RCC 7860 (cell line): ENCODE measurements at places on chromosomes 12 and 14.

- DNase-seq = no peak
Observed at GRCh38 chr12:72521326-72521725, 249.2 kb downstream of the TRHDE start.

GRCh38 chr12:50790081-50790480 is 26.2 kb downstream of the ATF1 start:
- DNase-seq = no peak

GRCh38 chr12:51678086-51678724 is 87.2 kb downstream of the SCN8A start:
- DNase-seq = peak; percentile 24

DNA sequence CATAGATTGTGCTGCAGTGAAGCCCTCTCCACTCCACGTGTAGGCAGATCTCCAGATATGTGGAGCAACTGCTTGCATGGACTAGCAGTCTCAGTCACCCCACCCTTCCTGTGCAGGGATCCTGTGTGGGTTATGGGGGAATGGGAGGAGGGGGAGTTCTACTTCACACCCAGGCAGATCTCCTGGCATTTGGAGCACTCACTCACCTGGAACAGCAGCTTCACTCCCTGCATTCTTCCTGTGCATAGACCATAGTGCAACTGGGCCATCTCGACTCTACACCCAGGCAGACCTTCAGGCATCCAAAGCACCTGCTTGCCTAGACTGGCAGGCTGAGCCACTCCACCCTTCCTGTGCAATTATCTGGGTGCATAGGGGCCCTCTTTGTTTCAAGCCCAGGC is 96.0 kb upstream of the PCED1B start:
- no peak for DNase-seq

DNA sequence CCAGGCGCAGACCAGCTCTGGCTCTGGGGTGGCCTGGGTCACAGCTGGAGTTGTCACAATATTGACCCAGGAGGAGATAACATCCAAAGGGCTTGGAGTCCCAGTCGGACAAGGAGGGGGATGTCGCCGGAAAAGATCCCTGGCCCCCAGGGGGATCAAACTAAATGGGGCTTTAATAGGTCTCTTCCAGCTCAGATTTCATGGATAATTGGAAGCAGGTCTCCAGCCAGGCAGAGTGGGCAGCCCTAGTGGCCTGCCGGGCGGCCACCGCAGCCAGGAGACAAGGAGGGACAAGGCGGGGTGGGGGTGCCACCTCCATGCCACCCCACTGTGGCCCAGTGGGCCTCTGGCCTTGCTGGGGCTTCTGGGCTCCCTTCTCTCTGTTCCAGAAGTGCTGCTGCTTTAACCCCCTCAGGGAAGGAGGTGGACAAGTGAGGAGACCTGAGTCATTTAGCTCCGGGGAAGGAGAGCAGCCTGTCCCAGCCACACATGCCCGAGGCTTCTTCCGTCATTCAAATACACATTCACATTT is 23.1 kb upstream of the PGF start:
- no peak for DNase-seq

GRCh38 chr12:78035901-78036606 is 205.4 kb downstream of the NAV3 start:
- DNase-seq = no peak

GRCh38 chr14:100405760-100406455 is 82.8 kb downstream of the SLC25A47 start:
- DNase-seq = no peak

GRCh38 chr12:108335349-108336119 is 3.6 kb downstream of the CMKLR1 start:
- no peak for DNase-seq

GRCh38 chr12:59600171-59600570 is 4.3 kb downstream of the SLC16A7 start:
- DNase-seq = no peak

DNA sequence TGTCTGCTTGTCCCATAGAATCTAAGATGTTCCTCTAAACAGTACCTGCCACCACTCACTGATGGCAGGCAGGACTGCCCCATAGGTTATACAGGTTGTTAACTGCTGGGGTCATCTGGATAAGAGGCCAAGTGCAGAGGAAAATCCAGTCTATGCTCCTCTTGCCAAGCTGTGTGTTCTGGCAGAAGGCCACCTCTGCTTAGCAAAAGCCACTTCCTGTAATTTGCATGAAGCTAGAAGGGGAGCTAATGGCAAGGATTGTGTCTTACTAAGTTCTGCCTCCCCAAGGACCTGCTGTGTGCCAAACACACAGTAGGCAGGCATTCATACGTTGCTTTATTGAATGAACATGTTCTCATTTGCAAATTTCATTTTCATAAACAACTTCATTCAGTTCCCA is 445.4 kb downstream of the BCL11B start:
- no peak for DNase-seq

- DNase-seq = no peak
Observed at GRCh38 chr12:91273560-91273959, 90.9 kb upstream of the DCN start.

DNA sequence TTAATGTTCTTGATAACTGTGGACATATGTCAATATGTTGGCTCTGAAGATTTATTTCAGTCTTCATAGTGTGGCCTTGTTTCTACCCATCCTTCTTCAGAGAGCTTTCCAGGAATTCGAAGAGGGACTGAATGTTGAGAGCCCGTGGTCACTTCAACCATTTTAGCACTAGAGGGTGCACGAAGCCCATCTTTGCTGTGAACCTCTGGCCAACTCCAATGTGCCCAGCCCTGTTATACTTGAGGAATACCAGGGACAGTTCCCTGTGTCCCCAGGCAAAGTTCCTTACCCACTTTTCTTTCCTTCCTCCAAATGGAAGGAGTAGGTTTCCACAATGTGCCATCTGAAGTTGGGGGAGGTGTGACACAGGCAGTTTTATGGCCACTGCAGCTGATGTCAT is 603.5 kb downstream of the RPL10L start:
- peak; percentile 29 for DNase-seq

DNA sequence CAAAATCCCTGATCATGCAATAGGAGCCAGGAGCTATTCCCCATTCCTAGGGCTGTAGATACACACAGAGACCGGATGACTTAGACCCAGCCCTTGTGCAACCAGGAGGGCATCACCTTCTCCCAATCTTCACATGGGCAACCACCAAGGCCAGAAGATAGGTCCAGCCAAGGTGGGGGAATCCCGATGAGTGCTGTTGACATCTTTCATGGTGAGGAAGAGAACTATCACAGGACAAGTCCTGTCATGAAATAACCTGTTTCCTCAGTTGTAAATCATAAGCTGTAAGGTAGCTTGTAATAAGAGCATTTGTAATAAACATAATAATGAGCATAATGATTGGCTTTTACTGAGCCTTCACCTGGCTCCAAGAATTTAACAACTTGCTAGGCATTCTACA is 89.5 kb downstream of the GCH1 start:
- DNase-seq = no peak

- peak; percentile 65 for DNase-seq
Observed at GRCh38 chr14:22184157-22184829, 404.7 kb downstream of the DAD1 start.

- DNase-seq = no peak
Observed at GRCh38 chr12:78189656-78190055, 359.0 kb downstream of the NAV3 start.

DNA sequence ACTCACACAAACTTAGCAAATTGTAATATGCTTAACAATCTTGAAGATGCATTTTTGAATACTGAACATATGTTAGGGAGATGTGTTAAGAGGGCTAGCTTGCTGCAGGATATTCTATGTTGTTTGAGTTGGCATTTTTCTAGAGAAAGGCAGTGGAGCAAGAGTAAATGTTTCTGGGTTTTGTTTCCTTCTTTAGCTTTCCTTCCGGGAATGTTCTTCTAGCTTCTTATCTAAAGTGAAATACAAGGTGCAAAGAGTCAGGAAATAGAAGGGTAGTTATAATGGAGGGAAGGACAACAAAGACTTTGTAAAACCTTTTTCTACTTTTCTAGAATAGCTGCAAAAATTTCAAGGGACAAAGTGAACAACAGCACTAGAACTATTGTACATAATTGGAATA is 77.6 kb upstream of the KCNH3 start:
- DNase-seq = no peak

- DNase-seq = no peak
Observed at GRCh38 chr12:23025372-23026016, 400.5 kb downstream of the ETNK1 start.

DNA sequence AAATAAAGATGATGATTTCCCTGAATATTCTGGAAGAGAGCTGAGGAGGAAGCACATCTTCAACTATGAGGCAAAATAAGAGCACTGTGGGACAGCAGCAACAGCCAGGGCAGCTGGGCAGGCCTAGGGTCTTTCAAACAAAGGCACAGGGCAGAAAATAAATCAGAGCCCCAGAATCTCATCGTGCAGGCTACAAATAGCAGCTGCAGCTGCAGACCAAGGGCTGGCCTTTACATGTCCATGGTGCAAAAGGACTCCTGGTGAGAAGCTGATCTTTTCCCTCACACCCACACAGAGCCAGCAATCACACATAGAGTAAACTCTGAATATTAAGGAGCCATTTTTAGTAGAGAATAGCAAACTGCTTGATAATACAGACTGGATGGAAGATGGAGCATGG is 13.6 kb upstream of the MYBPC1 start:
- DNase-seq = no peak

DNA sequence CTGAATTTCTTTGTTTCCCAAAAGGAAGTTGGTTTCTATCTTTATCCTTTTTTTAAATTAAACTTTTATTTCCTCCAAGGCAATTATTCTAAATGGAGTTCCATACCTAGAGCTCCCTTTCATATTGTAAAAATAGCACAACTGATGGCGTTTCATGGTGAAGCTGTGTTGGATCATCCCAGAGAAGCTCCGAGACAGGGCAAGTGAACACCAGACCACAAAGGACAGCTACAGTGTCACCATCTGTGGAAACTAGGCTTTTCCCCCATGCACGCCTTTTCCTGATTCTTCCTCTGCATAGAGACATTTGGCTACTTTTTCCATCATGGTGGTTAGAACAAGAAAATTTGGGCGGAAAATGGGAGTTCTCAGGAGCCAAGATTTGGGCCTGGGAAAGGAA is 12.7 kb downstream of the TPCN1 start:
- no peak for DNase-seq

DNA sequence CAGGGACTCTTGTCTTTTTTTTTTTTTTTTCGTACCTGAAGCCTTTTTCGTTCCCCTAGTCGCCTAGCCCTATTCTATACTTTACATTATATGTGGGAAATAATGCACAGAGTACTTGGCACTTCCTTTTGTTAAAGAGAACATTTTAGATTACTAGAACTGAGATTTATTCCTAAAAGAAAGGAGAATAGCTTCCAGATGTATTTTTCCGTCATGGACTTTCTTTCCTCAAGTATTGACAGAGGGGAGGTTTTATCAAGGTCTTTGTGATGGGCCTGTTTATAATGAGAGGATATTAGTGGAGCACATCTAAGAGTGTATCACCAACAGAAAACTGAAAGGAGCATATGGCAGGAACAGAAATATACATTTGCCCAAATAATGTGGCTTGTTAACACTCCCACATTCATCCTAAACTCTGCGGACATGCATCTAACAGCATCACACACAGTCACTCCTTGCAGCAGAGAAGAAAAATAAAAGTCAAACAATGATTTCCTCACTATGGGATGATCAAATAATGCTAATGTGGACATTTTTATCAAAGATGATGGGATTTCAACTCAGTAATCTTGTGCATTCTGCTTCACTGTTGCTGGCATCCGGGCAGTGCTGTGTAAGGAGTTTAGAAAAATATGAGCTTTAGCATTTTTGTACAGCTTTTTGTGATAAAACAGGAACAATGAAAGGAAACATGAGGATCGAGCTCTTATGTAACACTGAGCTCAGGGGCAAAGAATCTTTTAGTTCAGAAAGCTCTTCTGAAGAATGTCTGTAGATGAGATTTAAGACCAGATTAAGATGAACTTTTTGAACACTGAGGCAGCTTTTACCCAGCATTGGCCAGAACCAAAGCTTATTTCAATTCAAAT is 183.1 kb downstream of the EGLN3 start:
- DNase-seq = no peak

- DNase-seq = no peak
Observed at GRCh38 chr12:84661786-84662185, 250.8 kb downstream of the SLC6A15 start.

DNA sequence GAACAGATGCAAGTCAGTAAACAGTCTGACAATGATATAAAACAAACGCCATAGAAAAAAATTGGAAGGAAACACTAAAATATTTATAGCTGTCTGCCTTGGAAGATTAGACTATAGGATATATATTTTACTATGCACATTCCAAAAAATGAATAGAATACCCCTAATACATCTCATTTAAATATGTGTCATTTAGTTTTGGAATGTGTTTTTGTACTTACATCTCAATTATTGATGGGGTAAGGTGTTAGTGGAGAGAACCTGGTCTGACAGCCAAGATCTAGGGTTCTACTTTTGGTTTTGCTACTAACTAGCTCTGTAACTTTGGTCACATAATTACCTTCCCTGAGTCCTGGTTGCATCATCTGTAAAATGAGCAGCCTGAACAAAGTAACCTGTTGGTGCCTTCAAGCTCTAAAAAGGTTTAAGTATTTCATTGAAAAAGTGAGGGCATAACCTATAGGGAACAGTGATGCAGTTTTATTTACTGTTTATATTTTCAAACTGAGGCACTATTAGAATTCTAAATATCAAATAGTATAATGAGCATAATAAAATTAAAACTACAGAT is 28.6 kb upstream of the SLC6A13 start:
- DNase-seq = no peak
